ENCODE measurements at places on chromosomes 11 and 22.
A peak's percentile ranks its signal among the peaks of the same experiment; 100 is the strongest.

- no peak for DNase-seq
These were observed 1566.2 kb upstream of the TENM4 start for GRCh38 chr11:81007046-81007445.

- no peak for DNase-seq
These were observed 15.1 kb downstream of the SCGB1A1 start for GRCh38 chr11:62433904-62434276.

DNA sequence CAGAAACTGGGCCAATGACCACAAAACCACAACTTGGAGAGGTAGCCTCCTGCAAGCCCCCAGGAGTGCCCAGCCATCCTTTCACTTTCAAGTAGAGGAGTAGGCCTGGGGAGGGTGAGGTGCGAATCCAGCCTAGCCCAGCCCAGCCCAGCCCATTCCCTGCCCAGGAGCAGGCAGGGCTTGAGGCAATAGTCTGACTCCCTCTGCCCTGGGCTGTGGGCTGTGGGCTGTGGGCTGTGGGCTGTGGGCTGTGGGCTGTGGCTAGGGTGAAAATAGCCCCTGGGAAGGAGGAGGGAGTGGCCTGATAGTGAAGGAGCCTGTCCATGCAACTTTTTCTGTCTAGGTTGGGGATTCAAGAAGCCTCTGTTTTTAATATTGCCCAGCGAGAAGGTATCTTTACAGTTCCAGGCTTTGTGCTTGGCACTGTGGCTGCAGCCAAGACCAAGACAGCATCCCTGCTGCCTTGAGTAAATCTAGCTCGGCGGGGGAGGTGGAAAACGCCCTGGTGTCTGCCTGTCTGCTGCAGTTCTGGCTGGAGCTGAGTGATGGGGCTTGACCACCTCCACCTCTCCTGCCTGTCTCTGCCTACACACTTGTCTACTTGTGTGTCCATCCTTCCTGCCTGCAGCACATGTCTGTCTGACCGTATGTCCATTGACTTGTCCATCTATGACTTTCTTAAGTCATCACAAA is 40.7 kb downstream of the LMO1 start:
- DNase-seq, result no peak

- DNase-seq, result no peak
These were observed 6.9 kb downstream of the TSPAN32 start for GRCh38 chr11:2308713-2309112.

DNA sequence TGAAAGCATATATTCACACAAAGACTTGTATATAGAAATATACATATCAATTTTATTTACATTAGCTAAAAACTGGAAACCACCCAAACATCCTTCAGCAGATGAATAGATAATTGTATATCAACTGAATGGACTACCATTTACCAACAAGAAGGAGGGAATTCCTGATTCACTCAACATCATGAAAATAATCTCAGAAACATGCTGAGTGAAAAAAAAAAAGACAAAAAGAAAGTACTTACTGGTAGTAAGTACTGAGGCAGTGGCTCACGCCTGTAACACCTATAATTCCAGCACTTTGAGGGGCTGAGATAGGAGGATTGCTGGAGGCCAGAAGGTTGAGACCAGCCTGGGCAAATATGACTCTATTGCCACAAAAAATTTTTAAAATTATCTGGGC is 7.4 kb upstream of the IPO7 start:
- DNase-seq, result no peak

- no peak for DNase-seq
These were observed 109.7 kb downstream of the GALNT18 start for GRCh38 chr11:11512090-11512489.

GRCh38 chr11:76698321-76699043 is 27.9 kb upstream of the LRRC32 start:
- peak; percentile 27 for DNase-seq

DNA sequence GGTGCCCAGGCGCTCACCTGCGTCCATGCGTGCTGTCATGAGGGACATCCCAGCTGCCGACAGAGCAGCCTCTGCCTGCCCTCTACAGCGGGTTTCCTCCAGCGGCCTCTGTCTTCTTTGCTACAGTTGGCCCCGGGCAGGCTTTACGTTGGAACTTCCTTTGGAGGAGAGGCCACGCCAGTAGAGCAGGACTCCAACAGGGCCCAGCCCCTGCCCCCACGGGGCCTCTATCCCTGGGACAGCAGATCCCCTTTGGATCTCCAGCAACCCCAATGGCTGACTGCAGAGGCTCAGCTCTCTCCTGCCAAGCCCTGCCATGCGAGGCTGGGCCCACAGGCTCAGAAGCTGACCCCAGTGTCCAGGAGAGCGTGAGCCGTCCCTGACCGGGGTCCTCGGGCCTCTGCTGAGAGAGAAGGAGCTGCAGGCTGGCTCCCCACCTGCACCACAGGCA is 12.1 kb downstream of the TRPM5 start:
- no peak for DNase-seq

DNA sequence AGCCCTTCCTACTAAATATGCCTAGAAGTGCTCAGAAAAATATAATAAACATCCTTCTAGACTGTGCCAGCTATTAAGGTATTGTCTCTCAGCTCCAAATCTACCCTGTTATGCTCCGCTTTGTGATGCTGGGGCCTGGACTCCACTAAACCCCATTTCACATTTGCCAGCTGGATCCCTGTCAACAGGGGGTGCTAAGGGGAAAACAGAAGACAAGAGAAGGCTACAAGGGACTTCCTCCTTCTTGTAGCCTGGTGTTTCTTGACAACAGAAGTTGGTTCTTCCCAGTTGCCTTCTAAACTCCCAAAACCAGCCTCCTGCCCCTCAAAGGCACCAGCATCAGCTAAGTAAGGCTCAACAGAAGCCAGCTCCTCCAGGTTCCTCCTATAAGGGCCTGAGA is 5.2 kb downstream of the NUMA1 start:
- peak; percentile 61 for DNase-seq

DNA sequence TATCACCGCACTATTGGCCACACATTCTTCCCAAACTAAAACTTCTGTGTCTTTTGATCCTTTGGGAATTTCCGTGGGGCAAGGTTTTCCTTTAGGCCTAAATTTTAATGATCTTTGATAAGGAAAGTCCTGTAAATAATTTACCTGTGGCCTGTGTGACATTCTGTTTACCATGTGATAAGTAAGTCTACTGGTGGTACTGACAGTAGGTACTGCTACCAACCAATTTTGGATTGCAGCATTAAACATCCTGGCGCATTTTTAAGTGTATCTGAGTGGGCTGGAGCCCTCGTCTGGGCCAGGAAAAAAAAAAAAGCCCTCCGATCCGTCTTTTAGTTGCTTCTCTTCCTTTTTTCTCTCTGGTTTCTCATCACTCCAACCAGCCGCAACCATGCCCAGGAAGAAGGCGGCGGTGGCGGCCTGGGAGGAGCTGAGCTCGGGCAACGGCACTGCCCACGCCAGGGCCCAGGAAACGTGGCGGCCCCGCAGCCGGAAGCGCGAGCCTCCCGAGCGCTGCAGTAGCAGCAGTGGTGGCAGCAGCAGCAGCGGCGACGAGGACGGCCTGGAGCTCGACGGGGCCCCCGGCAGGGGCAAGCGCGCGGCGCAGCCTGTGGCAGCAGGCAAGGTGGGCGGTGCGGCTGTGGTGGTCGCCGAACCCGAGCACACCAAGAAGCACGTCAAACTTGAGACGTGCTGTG is 33.6 kb downstream of the ASRGL1 start:
- peak; percentile 73 for DNase-seq

- peak; percentile 73 for DNase-seq
These were observed 4.5 kb upstream of the CDC42EP2 start for GRCh38 chr11:65310215-65310614.

- no peak for DNase-seq
These were observed 1336.9 kb downstream of the BRD1 start for GRCh38 chr22:48490500-48491411.

DNA sequence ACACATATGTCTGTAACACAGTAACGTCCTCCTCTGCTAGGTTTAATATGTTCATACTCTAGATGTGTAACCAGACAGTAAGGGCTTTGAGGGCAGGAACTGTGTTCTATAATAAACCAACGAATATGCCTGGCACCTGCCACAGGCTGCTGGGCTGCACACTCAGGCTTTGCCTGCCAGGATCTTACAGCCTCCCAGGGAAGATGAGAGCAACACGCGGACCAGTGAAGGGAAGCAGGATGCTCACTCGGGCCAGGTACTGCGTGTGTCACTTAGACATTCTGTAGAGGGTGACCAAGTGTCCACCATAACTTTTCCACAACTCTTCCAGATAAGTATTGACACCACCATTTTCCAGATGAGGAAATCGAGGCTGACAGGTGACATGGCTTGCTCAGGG is 21.7 kb upstream of the BAIAP2L2 start:
- DNase-seq, result no peak

GRCh38 chr22:23315341-23315917 is 135.1 kb downstream of the BCR start:
- peak; percentile 59 for DNase-seq

- DNase-seq, result no peak
These were observed 333.8 kb downstream of the MN1 start for GRCh38 chr22:27467711-27468110.

- no peak for DNase-seq
These were observed 2.4 kb upstream of the ZP1 start for GRCh38 chr11:60864856-60865513.

DNA sequence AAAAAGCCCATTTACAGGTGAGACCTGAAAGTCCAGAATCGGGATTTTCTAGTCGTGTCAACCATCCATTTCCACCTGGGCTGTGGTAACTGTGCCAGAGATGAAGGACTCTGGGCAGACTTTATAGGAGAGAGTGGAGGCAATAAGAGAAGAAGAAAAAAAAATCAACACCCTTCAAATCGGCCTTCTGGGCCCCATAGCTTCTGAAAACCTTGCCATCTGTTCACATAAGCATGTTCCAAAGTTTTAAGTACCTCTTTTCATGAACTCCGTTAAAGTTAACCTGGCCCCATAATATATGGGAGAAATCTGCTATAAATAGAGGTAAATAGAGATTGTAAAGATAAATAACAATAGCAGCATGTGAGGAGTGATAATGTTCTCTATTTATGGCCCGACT is 470.5 kb downstream of the MIAT start:
- no peak for DNase-seq

- no peak for DNase-seq
These were observed 57.1 kb downstream of the THAP12 start for GRCh38 chr11:76323804-76324203.

- DNase-seq, result no peak
These were observed 13.0 kb upstream of the CHRM4 start for GRCh38 chr11:46404476-46405017.

GRCh38 chr11:70586261-70587074 is 188.1 kb downstream of the CTTN start:
- no peak for DNase-seq

- no peak for DNase-seq
These were observed 32.2 kb downstream of the C2CD3 start for GRCh38 chr11:74138572-74138971.

- DNase-seq, result peak; percentile 49
These were observed 22.6 kb downstream of the NEAT1 start for GRCh38 chr11:65445101-65445603.

GRCh38 chr11:103210543-103210942 is 101.3 kb downstream of the DYNC2H1 start:
- no peak for DNase-seq

GRCh38 chr22:49664891-49665290 is 162.8 kb downstream of the BRD1 start:
- DNase-seq, result no peak

GRCh38 chr11:92714111-92714510 is 255.3 kb upstream of the MTNR1B start:
- no peak for DNase-seq

DNA sequence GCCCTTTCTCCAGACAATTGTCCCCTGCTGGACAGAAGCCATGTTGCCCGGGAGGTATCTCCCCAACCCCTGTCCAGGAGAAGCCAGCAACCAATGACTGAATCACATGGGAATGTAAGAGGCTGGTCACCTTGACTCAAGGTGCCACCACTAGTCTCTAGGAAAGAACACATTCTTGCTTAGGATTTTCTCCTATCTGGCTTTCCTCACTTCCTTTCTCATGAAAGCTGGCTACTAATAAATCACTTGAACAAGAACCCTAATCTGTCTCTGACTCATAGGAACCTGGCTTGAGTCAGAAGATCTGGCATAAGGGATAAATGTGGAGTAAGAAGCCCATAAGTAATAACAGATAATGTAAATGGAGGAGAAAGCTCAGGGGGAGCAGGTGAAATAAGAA is 101.4 kb upstream of the C11orf87 start:
- DNase-seq, result no peak

DNA sequence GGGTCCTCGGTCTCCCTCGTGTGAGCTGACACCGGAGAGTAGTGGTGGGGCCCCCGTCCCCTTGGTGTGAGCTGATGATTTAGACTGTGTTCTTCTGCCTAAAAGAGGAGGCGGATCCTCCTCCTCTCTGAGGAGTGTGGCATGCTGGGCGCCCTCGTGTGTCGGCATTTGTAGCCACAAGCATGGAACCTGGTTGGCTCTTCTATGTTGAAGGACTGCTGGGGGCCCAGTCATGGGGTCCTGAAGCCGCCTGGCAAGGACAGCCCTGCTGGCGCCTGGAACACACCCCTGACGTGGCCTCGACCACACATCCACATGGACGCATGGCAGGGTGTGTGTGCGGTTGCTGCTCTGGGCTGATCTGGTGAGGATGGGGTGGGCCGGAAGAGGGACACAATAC is 50.2 kb downstream of the AP2A2 start:
- peak; percentile 32 for DNase-seq

GRCh38 chr11:43576320-43576802 is 104.2 kb upstream of the HSD17B12 start:
- DNase-seq, result no peak

DNA sequence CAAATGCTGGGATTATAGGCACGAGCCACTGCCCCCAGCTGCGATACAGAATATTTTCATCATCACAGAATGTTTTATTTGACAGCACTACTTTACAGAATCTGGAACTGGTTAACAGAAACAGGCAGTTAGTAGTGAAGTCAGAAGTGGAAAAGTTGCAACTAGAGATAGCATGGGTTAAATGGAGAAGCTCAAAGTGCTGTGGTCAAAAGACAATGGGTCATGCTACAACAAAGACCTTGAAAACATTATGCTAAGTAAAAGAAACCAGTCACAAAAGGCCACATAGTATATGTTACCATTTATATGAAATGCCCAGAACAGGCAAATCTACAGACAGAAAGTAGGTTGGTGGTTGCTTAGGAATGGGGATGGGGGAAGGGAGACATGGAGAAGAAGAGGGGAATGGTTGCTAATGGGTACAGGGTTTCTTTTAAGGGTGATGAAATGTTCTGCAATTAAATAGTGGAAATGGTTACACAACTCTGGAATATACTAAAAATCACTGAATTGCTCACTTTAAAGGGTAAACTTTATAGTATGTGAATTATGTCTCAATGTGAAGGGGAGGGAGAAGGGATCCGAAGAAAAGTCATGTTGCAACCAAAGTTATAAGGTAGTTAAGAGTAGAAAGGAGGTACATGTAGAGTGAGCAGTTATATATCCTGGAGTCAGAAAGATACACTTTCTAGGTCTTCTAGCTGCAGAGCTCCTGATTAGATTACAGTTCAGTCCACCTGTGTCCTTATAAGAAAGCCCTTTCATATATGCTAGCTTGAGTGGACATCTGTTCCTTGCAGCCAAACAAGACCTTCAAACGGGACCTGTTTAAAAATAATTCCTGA is 46.3 kb upstream of the RAPSN start:
- no peak for DNase-seq
